Stimulated activated CD4-positive, alpha-beta T cell treated with anti-CD3 and anti-CD28 coated beads, Interleukin-15, amount 100 ng/mL, for 24 hours (primary cell): ENCODE measurements at places on chromosomes 11 and 22.

DNA sequence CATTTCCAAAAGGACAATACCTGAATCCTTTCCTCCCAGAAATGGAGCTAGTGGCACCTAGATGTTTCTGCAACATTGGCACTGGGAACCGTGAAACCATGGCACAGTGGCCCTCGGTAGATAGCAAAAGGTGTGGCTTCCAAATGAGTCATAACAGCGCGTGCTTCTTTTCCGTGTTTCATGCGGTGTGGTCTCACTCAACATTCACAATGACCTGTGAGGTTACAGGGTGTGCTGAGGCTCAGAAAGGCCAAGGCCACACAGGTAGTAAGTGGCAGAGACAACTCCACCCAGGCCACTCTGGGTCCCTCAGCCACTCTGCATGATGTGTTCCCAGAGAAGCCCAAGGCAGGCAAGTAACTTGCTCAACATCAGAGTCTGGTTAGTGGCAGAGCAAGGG, 67.4 kb downstream of the TP53I11 start:
- DNase-seq, result no peak

DNA sequence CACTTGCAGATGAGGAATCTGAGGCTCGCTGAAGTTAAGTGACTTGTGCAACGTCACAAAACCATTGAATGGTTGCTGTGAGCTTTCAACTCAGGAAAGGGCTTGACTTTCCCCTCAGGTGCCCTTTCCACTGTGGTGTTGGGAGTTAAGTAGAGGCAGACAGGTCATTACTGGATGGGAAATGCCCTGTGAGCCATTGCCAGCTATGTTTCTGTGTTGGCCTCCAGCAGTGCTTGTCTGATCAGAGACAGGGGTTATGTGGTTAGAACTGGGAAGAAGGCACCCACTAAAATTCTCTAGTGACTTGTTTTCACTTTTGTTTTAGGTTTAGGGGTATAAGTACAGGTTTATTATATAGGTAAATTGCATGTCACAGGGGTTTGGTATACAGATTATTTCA, 96.6 kb downstream of the FDX1 start:
- no peak for DNase-seq

GRCh38 chr11:75161506-75162095, 10.7 kb downstream of the SLCO2B1 start:
- no peak for DNase-seq

- no peak for DNase-seq
Observed at GRCh38 chr11:16356761-16357393, 531 bp upstream of the SOX6 start.

DNA sequence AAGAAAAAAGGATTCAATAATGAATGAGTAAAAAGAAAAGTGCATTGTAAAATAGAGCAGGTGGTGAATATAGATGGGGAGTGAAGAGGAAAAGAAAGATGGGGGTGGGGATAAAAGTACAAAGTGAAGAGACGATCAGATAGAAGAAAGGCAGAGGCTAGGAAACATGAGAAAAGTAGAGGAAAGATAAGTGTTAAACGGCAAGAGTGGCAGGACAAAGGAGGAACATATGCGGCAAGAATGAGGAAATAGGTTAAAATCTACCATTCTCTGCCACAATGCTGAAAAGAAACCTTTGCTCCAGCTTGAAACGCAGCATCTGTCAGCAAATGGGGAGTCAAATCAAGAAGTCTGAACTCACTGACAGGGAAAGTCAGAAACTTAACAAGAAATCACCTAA, 6.8 kb downstream of the FUT4 start:
- DNase-seq, result no peak

- DNase-seq, result no peak
Observed at GRCh38 chr11:13717331-13717730, 48.9 kb downstream of the FAR1 start.

DNA sequence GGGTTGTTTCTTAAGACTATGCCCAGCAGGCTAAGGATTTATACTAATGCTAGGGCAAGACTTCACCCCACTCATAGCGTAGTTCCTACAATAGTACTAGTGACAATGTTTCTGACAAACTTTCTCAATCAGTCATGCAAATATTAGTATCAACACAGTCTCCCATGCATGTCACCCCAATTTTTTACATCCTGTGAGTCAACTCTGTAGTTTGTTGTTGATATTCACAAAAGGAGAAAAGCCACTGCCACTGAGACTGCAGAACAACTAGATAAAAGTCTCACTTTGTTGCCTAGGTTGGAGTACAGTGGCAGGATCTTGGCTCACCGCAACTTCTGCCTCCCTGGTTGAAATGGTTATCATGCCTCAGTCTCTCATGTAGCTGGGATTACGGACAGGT, 155.2 kb downstream of the RBFOX2 start:
- no peak for DNase-seq

- no peak for DNase-seq
Observed at GRCh38 chr11:93536101-93536861, 6.9 kb downstream of the SMCO4 start.

- DNase-seq, result no peak
Observed at GRCh38 chr11:128240546-128240945, 346.8 kb downstream of the ETS1 start.

- no peak for DNase-seq
Observed at GRCh38 chr11:34633640-34633989, 12.7 kb downstream of the EHF start.

DNA sequence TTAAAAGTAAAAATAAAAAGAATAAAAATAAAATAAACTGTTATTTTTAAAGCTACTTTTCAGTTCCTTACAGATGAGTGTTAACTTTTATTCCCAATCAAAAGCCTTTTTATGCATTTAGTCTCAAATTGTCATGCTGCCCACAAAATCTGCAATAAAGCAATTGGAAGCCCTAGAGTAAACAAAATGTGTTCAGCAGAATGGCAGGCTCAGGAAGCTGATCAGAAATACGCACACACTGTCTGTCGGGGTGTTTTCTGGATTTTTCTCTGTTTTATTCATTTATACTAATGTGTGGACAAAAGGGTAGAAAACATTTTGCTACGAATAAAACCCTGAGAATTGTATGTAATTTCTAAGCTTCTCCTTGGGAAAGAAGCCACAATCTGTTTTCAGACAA, 162.8 kb downstream of the RCN1 start:
- no peak for DNase-seq

GRCh38 chr11:126079621-126080124, 17.0 kb upstream of the CDON start:
- DNase-seq, result no peak

DNA sequence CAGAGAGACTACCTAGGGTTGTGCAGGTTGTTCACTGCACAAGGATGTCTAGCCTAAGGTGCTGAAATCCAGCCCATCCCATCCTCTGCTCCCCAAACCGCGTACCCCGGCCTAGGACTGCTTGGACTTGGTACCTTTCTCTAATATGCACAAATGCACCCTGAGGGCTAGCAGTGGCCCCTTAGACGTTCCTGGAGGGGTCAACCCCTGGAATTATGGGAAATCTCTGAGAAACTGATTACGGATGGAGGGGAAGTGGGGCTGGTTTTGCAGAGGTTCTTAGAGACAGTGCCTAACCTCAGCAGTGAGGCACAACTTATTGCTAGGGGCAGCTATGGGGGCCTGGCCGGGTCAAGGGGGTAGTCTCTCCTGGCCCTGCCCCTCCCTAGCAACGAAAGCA, 2.5 kb downstream of the C11orf68 start:
- no peak for DNase-seq

GRCh38 chr11:115691030-115691429, 186.8 kb upstream of the CADM1 start:
- no peak for DNase-seq

- no peak for DNase-seq
Observed at GRCh38 chr11:940496-941135, 14.9 kb downstream of the AP2A2 start.

DNA sequence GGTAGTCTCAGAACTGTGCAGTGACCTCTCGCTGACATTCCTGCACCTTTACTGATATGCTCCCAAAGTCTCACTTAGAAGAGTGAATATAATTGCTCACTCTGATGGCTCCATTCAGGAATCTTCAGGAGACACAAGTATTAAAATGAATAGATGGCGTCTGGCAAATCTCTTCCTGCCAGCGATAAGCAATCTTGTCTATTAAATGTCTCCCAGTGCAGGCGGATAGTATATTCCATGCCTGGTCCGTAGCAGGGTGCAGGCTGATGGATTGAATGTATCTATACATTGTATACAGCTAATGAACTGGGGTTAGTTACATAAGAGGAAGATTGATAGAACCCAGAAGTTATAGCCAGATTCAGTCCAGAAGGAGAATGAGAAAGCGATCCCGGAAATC, 575.3 kb downstream of the NTM start:
- DNase-seq, result no peak

GRCh38 chr11:797296-798092, 587 bp downstream of the SLC25A22 start:
- DNase-seq, result peak; percentile 86

GRCh38 chr22:49431551-49431950, 396.1 kb downstream of the BRD1 start:
- no peak for DNase-seq

- DNase-seq, result no peak
Observed at GRCh38 chr11:120063686-120064340, 74.1 kb downstream of the TRIM29 start.

- DNase-seq, result no peak
Observed at GRCh38 chr11:111386611-111387150, 7.6 kb upstream of the POU2AF1 start.

DNA sequence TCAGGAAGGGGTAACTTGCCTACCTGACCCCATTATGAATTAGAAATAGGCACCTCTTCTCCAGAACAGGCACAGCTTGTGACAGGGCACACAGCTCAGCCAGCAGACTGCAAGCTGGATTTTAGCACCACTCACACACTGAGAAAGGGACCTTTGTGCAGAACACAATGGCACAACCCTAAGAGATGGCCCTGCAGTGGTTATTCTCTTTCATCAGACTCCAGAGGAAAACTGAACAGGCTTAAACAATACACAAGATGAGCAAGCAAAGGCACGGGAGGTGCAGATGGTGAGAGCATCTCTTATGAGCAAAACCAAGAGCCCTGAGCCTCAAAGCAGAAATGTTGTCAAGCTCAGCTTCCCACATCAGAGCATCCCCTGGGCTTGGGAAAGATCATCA, 93.8 kb upstream of the LRRC55 start:
- DNase-seq, result no peak

DNA sequence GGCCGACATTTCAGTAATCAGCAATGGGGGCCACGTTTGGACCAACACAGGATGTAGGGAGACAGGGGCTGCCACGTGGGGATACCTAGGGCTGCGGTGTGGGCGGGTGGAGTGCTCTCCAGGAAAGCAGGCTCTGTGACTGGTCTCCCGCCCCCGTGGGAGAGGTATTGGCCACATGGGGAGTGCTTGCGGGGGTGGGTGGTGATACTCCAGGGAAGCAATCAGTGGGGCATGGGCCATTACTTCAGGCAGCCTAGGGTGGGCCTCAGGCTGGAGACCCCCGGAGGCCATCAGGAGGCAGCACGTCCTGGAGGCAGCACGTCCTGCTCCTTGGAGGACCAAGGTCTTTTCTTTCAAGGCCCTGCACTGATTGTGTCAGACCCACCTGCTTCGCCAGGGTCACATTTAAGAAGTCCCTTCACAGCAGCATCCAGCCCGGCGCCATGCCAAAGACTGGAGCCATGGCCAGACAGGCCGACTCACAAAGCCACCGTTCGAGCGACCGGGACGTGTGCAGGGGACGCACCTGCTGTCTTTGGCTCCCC, 3.0 kb upstream of the MUC2 start:
- DNase-seq, result no peak

GRCh38 chr11:43942662-43943371, 380 bp downstream of the C11orf96 start:
- peak; percentile 19 for DNase-seq

GRCh38 chr11:81005595-81005994, 1564.8 kb upstream of the TENM4 start:
- DNase-seq, result no peak

GRCh38 chr11:75532200-75533048, 6.7 kb upstream of the GDPD5 start:
- peak; percentile 83 for DNase-seq

DNA sequence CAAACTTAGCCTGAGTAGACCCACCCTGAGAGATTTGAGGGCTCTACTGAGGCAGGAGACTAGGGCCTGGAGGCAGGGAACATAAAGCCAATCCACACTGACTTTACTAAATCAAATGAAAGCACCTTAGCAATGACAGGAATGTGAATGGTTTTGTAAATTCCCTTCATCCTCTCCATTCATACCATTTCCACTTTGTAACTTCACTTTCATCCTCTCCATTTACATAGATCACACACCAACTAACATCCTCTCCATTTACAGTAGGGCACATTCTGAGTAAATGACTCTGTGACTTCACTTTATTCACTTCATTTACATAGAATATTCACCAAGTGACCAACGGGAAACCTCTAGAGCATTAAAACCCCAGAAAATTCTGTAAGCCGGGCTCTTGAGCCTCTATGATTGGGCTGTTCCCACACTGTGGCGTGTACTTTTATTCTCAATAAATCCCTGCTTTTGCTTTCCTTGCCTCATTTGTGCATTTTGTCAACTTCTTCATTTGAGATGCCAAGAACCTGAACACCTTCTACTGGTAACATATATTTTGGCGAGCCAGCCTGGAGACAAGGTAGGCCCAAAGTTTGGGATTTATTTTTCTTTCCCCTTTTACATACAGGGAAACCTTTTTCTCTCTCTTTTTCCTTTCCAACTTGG, 82.9 kb downstream of the PIWIL4 start:
- DNase-seq, result no peak

DNA sequence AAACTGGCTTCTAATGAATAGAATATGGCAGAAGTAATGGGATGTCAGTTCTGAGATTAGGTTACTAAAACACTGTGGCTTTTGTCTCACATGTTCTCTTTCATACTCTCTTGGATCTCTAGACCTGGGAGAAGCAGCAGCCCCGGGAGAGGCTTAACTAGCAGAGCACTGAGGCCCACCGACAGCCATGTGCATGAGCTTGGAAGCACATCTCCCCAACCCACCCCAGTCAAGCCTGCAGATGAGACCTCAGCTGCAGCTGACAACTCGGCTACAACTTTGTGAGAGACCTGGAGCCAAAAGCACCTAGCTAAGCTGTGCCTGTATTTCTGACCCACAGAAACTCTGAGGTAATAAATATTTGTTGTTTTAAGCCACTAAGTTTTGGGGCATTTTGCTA, 100.8 kb downstream of the TRIM29 start:
- no peak for DNase-seq

- DNase-seq, result no peak
Observed at GRCh38 chr11:134755535-134755934, 343.5 kb upstream of the B3GAT1 start.

- DNase-seq, result no peak
Observed at GRCh38 chr11:26985943-26986342, 8.0 kb upstream of the FIBIN start.
